ENCODE measurements at places on chromosomes 7 and 10.

DNA sequence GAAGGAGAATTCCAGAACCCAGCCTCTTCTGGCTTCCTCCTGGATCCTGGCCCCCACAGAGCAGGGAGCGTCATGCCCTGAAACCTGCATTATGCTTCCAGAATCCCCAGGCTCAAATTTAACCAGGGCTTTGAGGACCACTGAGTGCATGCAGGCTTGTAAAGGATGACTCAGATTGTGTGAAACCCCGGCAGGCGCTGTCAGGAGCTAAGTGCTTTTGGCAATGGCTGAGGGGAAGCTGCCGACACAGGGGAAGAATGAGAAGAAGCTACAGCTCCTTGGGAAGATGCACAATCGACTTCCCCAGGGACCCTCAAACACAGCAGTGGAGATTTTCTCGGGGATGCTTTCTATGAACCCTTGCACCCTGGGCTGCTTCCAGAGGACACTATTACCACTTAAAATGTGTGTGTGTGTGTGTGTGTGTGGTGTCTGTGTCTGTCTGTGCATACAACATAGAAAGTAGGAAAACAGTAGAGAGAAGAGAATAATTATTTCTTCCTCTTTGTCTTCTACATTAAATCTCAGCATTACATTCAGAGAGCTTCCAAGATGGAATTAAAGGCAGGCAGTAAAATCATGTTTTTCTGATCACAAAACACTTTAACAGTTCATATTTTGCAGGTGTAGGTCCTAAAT lies 183.5 kb upstream of the INHBA start:
- DNase-seq, result no peak

- DNase-seq, result no peak
Observed at GRCh38 chr7:149476791-149477190, 15.9 kb upstream of the ZNF777 start.

- no peak for DNase-seq
Observed at GRCh38 chr10:129102906-129103693, 363.9 kb upstream of the MGMT start.

- DNase-seq, result no peak
Observed at GRCh38 chr7:155581954-155582353, 35.6 kb upstream of the CNPY1 start.

DNA sequence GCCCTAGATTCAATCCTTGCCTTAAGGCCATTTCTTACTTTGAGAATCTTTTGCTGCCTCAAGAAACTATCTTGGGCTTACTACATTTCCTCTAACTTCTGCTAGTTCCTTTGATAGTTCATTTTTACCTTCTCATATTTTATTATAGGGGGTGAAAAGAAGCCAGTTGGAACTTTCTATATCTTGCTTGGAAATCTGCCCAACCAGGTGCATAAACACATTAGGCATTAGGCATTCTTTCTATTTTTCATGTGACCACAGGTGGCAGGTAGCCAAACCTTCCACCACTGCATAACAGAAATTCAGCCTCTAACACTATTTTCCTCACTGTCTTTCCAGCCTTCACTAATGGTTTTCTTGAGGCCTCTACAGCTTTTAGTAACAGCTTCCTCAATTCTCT lies 300.0 kb upstream of the SP8 start:
- no peak for DNase-seq

DNA sequence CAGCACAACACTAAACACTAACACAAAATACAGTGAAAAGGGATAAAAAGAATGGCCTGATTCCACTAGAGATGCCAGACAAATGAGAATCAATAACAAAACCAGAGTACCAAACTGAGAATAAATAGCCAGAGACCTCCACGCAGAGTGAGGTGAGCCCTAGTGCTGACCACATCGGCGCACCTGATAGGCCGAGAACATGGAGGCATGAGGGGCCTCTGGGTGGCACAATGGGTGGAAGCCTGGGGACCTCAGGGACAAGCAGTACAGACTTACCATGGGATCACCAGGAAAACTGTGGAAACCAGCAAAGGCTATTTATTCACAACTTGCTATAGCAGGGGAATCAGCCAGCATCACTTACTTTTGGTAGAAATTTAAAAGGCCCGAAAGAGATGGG lies 1.8 kb upstream of the CSGALNACT2 start:
- no peak for DNase-seq

- no peak for DNase-seq
Observed at GRCh38 chr7:137798073-137798763, 48.6 kb downstream of the DGKI start.

DNA sequence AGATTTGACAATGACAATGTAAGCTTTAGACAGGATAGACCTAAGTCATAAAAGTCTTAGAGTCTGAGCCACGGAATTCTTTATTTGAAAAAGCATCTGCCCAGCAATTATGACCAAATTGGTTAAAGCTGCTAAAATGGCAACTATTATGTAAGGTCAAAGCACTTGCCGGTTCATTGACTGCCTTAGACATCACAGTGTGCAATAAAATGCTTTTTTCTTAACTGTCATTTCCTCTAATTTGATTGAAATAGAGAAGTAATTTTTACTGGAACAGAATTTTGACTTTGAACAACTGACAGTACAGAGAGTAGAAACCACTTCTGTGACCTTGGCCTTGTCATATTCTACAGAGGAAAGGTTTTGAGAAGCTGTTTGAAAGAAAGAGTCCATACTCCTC lies 142.9 kb downstream of the THSD7A start:
- no peak for DNase-seq

- DNase-seq, result no peak
Observed at GRCh38 chr7:76196786-76197185, 4.9 kb upstream of the SRRM3 start.

DNA sequence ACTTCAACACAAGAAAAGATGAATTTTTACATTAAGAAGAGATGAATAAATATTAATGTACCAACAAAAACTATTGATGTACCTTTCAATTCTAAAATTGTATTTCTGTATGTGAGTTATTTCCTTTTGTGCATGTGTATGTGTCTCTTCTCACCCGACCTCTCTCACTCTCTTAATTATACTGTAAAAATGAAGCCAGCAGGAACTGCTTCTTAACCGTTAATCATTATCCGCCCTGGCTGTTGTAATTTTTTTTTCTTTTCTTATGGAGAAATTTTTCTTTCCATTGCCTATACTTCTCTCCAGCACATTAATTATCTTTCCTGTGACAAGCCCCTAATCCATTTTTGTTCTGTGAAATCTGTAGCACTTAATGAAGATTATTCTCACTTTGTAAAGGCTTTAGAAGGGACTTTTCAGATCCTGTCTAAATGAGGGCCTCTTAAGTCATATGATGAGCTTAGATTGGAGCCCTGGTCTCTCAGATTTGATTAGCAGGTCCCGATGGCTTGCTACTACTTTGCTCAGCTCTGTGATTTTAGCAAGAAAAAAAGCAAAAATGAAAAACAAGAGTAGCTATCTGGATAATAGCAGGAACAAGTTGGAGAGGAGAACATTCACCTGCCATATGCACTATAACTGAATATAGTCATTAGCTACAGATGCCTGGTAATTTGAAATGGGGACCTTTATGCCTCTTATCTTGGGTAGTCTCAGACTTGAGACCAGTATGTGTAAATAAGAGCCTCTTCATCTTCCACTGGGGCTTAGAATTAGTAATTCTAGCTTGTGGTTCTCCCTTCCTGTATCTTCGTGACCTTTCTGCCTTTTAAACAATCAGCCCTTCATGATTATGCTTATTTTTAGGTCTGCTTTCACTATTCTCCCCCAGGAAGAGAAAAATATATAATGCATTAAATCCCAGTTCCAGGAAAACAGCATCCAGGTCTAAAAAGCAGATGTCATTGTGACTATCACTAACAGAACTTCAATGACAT lies 80.0 kb upstream of the COL1A2 start:
- DNase-seq, result no peak

Data from iPS DF 6.9 (cell line).